HFFc6 (cell line): ENCODE measurements at places on chromosomes 5 and 9. TPM values are rescaled to one million over a fixed set of nuclear protein-coding genes. Genes with fewer than 3 reads are reported as not detected.

The IRGM gene
- total RNA-seq = 0.29 TPM in 1 of 3 replicates, not detected in the others

GRCh38 chr9:36762958-36763357 is 190.3 kb downstream of the MELK start:
- no peak for DNase-seq

- DNase-seq = no peak
Measured at GRCh38 chr5:157049605-157050004, 9.3 kb downstream of the HAVCR1 start.

DNA sequence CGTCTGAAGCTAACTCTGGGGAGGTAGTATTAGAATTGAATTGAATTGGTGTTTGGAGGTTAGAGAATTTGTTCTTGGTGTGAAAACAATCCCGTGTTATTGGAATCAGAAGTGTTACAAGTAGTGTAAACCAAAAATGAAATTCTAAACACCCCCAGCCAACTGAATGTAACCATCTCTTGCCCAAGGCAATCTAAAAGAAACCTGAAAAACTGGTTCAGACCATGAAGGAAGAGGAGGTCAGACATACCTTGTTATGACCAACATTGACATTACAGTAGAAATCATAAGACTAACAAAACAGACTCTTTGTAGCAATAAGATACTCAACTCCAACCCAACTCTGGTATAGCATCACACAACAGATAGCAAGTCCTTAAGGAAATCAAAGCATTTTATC is 159.0 kb downstream of the TUSC1 start:
- DNase-seq = no peak

DNA sequence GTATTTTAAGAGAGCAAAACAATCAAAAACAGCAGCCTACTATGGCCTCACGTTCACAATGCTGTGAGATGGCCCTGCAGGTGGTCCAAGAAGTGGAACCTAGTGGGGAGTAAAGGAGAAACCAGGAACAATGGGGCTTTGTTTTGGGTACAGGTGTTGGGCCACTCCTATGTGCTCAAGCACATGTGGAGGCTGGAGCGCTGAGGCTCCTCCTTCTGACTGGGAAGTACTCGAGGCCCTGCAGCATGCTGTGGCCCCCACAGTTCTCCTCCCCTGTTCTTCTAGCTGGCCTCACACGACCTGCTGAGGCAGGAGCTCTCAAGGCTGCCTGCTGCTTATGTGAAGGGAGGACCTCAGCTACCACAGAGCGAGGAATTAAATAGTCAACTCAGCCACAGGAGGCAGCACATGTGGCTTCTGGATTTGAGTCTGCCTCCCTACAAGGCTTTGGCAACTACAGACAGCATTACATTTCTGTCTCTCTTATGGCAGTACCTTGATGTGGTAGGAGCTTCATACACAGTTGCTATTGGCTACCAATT is 482.3 kb downstream of the SPOCK1 start:
- no peak for DNase-seq
